ENCODE measurements at places on chromosomes 12 and 14.

- DNase-seq, result no peak
These were observed 6.0 kb downstream of the CKB start for GRCh38 chr14:103516426-103517173.

GRCh38 chr14:25488961-25489360 lies 439.0 kb upstream of the STXBP6 start:
- DNase-seq, result no peak

DNA sequence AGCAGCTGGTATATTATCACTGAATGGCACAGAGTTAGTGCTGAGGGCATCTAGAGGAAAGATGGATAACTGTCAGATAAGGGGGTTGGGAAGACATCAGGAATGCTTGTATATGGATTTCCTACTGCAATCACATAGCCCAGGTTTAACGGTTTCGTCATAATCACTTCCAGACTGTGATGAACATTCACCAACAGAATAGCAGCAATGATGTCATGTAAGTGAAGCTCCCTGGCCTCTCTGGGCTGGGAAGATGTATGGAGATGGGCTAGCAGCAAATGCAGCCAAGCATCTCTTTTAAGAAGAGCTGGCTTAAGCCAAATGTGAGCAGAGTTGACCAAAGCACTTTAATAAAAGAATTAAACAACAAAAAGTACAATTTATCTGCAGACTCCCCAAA lies 714.6 kb downstream of the GALC start:
- no peak for DNase-seq

DNA sequence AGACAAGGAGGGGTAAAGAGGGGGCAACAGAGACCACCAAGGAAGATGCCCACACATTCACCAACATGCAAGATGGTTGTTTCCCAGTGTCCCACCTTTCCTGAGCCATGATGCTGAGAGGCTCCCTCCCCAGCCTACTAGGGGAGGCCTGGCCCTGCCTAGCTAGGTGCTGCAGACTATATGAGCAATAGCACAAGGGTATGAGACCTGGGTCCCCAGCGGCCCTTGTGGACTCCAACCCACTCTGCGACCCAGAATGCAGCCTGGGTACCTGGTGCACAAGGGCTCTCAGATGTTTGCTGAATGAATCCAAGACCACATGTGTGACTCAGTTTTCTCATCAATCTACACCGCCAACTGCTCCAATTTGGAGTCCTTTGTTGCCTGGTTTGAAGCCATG lies 13.9 kb downstream of the TGFB3 start:
- no peak for DNase-seq

DNA sequence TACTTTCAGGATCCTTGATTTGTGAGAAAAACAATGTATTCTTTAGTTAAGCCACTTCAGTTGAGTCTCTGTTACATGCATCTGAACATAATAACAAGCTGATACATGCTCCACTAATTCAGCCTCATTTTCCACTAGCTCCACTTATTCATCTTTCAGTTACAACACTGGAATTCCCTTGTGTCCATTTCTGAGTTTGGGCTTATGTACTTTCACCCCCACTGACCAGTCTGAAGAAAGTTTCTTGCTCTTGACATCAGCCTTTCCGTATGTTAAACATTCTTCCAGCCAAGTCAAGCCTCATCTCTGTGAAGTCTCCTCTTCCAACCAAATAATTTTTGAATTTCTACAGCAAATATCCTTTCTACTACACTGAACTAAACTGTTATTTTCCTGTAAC lies 592.5 kb upstream of the NOVA1 start:
- DNase-seq, result no peak

GRCh38 chr12:74584483-74585062 lies 46.9 kb downstream of the ATXN7L3B start:
- DNase-seq, result no peak

DNA sequence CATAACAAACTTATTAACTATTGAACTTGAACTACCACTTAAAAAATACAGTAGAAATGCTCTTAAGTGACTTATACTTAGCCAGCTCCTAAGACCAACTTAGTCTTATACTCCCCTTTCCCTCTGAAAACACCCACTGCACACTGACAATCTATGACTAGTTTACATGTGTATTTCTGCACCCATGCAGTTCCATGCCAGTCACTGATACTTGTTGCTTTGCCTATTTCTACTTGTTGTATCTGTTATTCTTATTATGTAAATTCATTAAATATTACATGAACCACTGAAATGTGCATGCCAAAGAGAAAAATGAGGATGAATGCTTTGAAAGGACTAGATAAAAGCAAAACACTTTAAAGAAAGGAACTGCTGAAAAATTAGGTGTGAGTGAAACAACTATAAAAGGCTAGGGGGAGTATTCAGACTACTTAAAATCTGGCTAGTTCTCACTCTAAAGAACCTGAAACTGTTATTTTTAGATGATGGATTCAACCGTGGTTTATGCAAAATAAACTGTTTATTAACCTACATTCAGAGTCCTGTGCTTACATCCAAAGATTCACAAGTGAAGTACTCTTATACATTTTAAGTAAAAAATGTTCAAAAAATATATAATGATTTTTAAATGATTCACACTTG lies 74.7 kb downstream of the RPS6KA5 start:
- DNase-seq, result no peak

DNA sequence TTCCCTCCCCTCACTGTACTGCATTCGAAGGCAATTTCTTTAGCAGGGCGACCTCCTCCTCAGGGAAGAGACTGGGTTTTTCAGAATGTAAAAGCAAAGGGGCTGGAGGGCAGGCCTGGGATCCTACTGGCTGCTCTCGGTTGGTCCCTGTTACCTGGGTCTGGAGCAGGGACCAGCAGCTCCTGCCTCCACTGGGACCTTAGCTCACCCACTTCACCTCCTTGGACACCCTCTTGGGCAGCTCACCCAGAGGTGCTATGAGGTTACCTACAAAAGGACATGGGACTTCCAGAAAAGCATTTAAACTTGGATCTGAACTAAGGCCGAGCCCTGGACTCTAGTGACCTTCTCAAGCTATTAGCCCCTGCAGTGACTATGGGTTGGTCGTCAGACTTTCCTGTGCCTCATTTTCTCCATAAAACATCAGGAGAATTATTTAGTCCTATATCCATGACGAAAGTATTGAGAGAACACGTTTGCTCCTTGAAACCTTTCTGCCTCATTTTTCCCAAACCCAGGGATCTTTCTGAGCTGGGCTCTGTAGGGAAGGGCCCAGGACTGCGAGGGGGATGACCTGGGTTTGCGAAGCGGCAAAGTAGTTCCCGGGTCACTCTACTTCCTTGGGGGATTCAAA lies 65.0 kb downstream of the FBXL14 start:
- DNase-seq, result no peak

- no peak for DNase-seq
These were observed 148.4 kb upstream of the FKBP4 start for GRCh38 chr12:2646341-2646740.

DNA sequence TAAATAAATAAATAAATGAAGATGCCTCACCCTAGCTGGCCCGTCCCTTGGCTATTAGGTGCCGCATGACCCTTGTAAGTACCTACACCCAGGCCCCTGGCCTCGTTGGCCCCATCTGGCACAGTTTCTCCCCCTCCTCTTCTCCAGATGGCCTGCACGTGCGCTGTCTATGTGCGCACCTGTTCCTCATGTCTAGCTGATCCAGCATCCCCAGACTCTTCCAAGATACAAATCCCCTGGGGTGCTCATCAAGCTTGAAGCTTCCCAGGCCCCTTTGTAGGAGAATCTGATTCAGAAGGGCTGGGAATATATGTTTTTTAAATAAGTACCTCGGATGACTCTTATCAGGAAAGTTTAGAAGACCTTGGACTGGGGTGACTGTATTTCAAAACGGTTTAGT lies 133.3 kb downstream of the CHST11 start:
- no peak for DNase-seq

DNA sequence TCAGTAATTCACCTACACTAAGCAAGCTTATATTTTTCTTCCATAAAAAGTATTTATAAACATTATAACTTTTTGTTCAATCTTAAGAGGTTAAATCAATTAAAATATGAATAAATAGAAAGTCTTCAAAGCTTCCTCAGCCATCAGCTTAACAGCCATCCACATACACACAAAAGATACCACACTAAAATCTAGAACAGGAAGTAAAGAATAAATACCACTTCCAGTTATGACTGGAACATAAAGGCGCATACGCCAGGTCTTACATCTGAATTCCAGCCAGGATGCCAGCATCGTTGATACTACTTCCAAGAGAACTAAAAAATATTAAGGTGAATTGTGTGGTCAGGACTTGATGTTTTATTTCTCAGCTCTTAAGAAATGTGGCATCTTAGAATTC lies 17.0 kb downstream of the SIX1 start:
- DNase-seq, result no peak

DNA sequence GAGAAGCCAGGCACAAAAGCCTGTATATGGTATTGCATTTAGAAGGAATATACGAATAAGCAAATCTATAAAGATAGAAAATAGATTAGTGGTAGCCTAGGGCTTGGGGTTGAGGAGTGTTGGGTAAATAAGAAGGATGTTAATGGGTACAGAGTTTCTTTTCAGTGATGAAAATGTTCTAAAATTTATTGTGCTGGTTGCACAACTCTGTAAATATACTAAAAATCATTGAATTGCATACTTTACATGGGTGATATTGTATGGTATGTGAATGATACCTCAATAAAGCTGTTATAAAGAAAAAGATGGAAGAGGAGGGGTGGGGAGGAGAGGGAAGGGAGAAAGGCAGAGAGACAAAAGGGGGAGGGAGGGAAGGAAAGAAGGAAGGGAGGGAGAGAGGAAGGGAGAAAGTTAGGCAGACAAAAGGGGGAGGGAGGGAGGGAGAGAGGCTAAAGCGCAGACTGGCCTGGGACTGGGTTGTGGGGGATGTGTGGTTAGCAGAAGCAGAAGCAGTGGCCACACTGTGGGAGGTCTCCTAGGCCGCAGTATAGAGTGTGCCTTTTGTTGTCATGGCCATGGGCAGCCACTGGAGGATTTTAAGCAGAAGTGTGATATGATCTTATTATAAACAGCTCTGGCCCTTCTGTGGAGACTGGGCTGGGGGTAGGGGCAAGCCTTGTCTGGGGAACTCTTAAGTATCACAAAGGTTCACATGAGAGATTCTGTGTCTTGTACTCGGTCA lies 73.6 kb upstream of the ELK3 start:
- DNase-seq, result no peak

GRCh38 chr12:100955139-100955538 lies 160.6 kb downstream of the ANO4 start:
- no peak for DNase-seq

DNA sequence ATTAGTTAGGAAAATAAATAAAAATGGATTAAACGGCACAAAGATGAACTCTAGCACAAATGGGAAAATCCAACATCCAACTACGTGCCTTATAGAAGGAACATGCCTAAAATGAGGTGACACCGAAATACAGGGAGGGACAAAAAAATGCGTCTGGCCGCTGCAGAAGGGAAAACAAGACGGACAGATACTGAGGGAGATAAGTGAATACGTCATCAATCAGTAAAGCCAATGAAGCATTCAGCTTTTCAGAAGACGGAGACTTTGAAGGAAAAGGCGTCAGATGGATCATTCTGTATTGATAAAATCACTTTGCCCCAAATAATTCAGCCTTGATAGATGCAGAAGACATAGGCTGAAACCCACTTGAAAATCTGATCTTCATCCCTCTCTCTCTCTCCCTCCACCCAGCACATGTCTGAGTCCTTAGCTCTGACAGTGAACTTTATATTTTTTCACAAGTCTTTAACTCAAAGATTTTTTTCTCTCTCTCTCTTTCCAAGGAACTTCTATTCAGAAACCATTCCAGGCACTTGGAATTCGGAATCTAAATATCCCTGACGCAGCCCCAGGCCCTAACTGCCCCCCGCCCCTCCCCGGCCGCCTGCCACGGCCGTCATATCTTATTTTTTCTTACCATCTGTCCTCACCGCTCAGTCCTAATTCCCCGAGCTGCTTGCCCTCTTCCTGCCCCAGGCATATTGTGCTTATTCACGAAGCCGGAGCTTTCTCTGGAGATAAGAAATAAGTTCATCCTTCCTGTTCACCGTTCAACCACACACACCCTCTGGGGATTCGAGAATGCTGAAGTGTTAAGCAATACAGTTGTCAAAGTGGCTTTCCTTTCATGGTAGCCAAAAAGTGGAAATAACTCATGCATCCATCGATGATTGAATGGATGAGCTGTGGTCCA lies 35.5 kb upstream of the RFLNA start:
- DNase-seq, result no peak

- peak; percentile 65 for DNase-seq
These were observed 126.1 kb downstream of the GCH1 start for GRCh38 chr14:54776361-54777001.

DNA sequence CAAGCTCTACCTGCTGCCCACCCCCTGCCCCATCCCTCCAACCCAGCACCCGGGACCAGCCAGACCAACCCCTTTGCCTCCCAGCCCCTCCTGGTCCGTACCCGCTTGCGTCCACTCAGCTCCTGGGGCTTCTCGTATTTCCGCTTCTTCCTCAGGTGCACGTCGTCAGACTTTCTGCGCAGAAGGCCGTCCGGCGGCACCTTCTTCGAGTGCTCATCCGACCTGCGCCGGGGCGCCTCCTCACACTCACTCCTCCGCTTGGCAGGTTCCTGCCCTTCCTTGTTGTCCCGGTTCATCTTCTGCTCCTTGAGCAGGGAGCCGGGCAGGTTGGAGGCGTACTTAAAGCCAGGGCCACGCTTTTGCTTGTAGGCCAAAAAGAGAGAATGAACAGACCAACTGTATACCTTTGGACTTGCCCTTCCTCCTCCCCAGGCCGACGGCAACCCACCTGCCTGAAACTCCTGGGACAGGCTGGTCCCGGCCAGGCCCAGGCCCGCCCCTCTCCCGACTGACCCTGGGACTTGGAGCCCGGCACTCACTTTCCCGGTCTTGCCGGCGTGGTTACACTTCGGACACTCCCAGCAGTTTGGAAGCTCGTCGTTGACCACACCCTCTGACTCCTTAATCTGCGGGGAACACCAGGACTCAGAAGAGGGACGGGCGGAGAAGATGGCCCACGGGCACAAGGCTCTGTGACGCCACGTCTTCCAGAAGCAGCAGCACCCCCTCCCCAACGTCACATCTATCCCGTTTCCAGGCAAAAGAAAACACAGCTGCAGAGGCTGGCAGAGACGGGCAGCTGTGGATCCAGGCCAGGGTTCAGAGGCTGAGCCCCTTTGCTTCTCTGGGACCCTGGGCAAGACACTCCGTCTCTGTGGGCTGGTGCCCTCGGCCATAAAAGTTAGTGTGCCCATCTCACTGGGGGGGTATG lies 44.3 kb downstream of the RNF34 start:
- no peak for DNase-seq

GRCh38 chr12:105948331-105948730 lies 190.4 kb downstream of the NUAK1 start:
- DNase-seq, result no peak

- DNase-seq, result no peak
These were observed 394.1 kb downstream of the BCAT1 start for GRCh38 chr12:24554612-24555295.

DNA sequence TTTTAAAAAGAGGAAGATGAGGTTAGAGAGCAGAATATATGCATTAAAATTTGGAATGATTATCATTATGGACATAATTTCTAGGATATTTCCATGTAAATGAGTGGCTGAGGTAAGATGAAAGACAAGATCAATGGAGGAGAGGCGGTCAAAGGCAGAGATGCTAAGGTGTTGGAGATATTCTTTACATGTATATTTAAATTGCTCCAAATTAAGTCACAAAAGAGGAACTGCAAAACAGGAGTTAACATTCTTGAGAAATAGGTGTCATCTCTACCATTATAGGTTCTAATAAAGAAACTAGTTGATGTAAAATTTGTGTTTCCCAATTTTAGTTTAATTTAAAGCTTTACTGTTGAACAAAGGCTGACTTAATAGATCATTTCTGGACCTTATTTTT lies 268.5 kb upstream of the PPFIA2 start:
- no peak for DNase-seq

Measured in amniotic stem cell (primary cell).